CD4-positive, alpha-beta T cell treated with Interleukin-17A for 1 hour (primary cell): ENCODE measurements at places on chromosomes 16 and 17.

- DNase-seq, result peak; percentile 57
Observed at GRCh38 chr17:7173687-7174602, 5.2 kb downstream of the ASGR1 start.

- no peak for DNase-seq
Observed at GRCh38 chr17:52673791-52674190, 515.3 kb upstream of the CA10 start.

DNA sequence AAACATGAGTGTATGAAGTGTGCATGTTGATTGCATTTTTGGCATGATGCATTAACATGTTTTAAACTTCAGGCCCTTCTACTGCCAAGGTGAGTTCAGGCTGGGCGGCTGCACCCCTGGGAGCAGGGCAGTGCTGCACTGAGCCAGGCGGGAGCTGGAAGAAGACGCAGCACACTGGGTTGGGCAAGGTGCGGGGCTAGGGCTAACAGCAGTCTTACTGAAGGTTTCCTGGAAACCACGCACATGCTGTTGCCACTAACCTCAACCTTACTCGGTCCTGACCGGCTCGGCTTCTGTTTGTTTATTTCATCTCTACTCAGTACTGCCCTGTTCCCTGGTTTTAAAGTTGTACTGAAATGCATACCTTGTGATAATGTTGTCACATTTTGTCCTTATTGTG lies 61.0 kb downstream of the MAP2K4 start:
- no peak for DNase-seq

- DNase-seq, result no peak
Observed at GRCh38 chr17:34301986-34302385, 16.4 kb downstream of the CCL11 start.

GRCh38 chr17:47872019-47872650 lies 21.2 kb upstream of the SP6 start:
- DNase-seq, result no peak

DNA sequence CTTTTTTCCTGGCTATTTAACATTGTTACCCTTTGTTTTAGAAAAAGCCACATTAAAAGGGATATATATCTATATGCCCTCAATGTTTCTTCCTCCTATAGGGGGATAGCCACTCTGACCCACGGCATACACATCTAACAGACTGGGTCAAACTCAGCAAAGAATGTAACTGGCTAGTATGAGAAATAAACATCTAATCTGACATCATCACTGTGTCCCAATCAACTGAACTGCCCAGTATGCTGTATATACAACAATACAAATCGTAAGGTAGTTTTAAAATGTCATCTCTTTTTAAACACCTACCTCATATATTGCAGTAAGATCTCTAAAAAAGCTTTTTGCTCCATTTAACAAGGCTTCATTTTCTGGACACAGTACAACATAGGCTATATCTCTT lies 39.9 kb upstream of the INTS2 start:
- DNase-seq, result no peak

GRCh38 chr16:69787883-69788282 lies 25.8 kb downstream of the WWP2 start:
- DNase-seq, result no peak

- no peak for DNase-seq
Observed at GRCh38 chr17:29084541-29085146, 41.7 kb downstream of the PIPOX start.

- DNase-seq, result no peak
Observed at GRCh38 chr16:67853670-67854069, 6.2 kb upstream of the CENPT start.

DNA sequence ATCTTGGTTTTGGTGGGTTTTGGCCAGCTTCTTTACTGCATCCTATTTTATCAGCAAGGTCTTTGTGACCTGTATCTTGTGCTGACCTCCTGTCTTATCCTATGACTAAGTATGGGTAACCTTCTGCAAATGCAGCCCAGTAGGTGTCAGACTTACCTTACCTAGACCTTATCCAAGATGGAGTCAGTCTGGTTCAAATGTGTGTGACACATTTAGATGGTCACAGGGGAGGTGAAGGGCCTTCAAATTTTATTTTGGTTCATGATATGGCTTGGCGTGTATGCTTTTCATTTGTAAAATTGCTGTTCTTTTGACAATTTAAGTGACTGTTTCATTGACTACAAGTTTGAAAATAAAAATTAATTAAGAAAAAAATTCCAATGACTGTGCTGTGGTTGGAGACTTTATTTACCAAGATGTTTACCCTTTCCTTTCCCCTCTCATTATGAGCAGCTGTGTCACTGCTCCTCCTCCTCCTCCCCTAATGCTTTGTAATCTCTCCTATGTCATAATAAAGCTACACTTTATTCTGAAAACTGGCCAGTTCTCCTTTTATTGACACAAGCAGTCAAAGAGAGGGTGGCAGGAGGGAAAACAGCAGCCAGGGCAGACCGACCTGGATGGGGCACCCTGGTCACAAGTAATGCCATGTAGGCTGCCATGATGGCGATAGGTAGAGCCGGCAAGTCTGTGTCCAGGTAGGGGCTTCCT lies 49.4 kb downstream of the TNFRSF13B start:
- DNase-seq, result peak; percentile 23

DNA sequence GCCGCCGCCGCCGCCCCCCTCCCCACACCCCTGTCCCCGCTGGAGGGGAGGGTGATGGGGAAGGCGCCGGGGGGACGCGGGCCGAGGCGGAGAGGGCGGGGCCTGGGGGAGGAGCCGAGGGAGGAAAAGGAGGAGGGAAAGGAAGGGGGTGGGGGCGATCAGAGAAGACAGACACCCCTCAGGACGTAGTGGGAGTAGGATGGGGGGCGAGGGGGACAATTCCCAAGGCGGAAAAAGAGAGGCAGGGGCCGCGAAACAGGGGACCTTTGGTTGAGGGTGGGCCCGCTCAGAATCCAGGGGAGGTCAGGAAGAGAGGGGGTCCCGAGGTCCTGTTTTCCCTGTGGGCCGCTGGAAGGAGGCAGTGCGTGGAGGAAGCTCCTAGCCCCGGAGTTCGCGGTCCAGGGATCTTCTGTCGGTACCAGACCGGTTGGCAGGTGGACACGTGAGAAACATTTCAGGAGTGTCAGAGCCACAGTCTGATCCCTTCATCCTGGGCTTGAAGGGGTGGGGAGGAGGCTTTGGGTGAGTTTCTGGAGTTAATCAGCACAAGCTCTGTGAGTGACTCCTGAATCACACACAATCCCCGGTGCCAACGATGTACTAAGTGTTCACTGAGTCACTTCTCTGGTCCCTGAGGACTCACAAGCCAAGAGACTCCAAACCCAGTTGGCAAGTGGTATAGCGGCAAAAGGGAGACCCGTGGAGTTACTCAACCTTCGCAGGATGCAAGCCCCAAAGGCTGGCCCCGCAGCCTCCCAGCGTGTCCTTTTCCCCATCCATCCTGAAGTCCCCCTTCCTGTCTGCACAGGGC lies at the start of gene XYLT1:
XYLT1 (minus strand) TSS at position 53 of the 811 bp plus-strand sequence. CDS start 164 bp downstream, outside the sequence.
- DNase-seq, result peak; percentile 65

DNA sequence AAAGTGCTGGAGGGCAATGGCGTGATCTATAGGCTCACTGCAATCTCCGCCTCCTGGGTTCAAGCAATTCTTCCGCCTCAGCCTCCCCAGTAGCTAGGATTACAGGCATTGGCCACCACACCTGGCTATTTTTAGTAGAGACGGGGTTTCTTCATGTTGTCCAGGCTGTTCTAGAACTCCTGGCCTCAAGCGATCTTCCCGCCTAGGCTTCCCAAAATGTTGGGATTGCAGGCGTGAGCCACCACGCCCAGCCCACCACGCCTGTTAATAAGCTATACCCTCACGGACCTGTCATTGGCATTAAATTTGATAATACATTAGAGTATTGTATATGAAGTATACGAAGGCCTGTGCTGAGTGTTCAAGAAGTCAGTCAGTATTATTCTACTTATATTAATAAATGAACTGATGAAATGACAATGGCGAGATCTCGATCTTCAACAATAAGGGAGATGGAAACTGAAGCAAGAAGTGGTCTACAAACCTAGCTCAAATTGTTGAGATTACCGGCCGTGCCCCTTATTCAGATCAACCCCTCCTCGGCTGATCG lies 818 bp upstream of the BCAS3 start:
- DNase-seq, result no peak

- DNase-seq, result no peak
Observed at GRCh38 chr17:57035971-57036481, 49.0 kb upstream of the AKAP1 start.

DNA sequence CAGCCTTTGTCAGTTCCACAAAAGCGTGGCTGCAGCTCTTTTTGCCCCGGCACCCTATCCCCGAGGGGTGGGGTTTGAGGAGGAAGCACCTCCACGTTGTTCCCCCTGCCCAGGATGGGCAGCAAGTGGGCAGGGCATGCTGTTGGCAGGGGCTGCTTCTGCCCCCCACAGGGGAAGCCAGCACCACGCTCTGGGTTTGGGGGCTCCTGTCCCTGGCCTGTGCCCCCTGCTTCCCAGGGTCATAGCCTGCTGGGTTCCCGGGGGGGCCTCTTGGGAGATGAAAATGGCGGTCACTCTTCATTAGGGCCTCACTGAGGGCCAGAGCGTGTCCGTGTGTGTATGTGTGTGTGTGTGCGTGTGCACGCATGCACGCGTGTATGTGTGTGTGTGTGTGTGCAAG lies 22.8 kb downstream of the LASP1 start:
- no peak for DNase-seq

DNA sequence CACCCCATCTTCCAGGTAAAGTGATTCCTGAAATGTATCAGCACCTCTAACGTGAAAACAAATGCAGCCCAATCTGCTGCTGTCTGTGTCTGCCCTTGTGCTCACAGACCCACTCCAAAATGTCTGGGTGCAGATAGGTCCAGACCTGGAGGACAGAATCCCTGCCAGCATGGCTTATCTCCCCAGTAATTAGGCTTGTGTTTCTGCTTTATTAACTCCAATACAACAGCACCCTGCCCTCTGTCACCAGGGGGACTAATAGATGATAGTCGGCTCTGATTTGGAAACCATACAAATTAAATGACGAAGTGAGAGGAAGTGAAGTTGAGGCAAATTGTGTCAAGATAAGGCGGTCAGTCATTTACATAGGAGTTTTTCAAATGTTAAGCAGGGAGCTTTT lies 608.3 kb upstream of the SALL1 start:
- no peak for DNase-seq

DNA sequence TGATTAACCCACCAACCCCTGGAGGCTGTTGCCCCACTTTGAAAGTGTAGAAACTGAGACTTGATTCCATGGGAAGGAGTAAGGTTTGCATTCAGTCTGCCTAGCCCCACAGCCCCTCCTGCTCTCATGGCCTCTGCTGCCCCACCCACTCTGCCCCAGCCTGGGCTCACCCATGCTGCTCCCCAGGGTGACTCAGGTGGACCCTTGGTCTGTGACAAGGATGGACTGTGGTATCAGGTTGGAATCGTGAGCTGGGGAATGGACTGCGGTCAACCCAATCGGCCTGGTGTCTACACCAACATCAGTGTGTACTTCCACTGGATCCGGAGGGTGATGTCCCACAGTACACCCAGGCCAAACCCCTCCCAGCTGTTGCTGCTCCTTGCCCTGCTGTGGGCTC lies 6.5 kb downstream of the PRSS41 start:
- DNase-seq, result no peak

- no peak for DNase-seq
Observed at GRCh38 chr17:66420961-66421371, 118.6 kb downstream of the PRKCA start.

GRCh38 chr16:79897453-79898146 lies 297.1 kb upstream of the MAF start:
- no peak for DNase-seq

GRCh38 chr17:8002721-8003593 lies 542 bp downstream of the GUCY2D start:
- DNase-seq, result no peak

DNA sequence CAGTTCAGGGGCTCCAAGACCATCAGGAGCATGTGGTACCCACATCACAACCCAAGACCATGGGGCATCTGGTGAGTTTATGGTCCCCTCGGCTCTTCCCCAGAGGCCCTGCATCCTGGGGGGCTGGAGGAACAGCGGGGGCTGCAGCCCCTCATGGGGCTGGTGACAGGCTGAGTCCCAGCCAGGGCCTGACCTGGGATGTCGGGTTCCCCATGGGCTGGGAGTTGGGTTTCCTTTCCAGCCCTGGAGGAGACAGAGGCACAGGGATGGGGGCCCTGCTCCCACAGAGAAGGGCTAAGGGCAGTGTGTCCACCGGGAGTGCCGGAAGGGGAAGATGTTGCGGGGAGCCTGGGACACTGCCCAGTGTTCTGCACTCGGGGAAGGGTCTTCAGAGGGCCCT lies 82.4 kb downstream of the GOSR1 start:
- DNase-seq, result no peak

DNA sequence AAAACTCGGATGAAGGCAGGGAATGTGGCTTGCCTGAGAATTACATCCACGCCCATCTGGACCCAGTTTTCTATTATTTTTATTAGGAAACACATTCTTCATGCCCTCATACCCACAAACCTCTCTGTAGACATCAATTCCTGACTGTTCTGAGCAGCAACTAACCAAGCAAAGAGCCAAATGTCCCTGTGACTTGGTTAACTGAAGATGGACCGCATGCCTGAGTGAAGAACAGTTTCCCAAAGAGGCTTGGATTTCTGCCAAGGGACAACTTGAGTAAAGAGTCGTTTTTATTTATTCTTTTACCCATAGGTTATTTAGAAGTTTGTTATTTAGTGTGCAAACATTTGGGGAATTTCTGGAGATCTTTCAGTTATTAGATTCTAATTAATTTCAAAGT lies 259.8 kb downstream of the GRIN2A start:
- no peak for DNase-seq

DNA sequence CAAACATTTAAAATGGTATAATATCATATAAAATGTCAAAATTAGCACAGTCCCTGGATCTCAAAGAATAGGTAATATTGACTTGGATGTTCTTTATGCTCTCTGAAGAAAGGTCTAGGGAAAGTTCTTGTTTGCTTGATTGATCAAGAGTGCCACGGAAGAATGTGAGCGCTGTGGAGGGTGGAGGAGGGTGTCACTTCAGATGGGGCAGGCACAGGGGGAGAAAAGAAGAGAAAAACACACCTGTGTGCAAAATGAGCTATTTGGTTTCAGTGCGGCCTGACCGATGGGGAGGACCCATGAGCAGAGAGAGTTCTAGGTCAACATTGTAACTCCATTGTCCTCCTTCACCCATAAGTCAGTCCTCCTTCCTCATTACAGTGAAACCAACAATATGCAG lies 8.8 kb upstream of the VPS4A start:
- DNase-seq, result no peak

GRCh38 chr16:57711-58110 lies 4.1 kb downstream of the SNRNP25 start:
- DNase-seq, result no peak

GRCh38 chr17:48587276-48588073 lies 2.6 kb downstream of the HOXB3 start:
- no peak for DNase-seq

- no peak for DNase-seq
Observed at GRCh38 chr16:20247076-20247475, 80.2 kb downstream of the GP2 start.

DNA sequence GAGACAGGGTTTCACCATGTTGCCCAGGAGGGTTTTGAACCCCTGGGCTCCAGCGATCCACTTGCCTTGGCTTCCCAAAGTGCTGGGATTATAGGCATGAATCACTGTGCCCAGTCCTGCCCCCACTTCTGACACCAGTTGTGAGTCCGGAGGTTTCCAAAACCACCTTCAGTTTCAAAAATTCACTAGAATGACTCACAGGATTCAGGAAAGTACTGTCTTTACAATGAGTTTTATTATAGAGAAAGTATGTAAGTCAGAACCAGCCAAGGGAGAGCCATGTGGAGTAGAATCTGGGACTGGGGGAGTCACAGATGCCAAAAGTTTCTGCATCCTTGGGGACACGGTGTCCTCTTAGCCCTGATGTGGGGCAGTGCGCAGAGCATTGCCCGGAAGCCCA lies 55.1 kb downstream of the PLD6 start:
- no peak for DNase-seq
